ENCODE measurements at places on chromosomes 12 and 14. TPM values are rescaled to one million over a fixed set of nuclear protein-coding genes. Genes with fewer than 3 reads are reported as not detected.

DNA sequence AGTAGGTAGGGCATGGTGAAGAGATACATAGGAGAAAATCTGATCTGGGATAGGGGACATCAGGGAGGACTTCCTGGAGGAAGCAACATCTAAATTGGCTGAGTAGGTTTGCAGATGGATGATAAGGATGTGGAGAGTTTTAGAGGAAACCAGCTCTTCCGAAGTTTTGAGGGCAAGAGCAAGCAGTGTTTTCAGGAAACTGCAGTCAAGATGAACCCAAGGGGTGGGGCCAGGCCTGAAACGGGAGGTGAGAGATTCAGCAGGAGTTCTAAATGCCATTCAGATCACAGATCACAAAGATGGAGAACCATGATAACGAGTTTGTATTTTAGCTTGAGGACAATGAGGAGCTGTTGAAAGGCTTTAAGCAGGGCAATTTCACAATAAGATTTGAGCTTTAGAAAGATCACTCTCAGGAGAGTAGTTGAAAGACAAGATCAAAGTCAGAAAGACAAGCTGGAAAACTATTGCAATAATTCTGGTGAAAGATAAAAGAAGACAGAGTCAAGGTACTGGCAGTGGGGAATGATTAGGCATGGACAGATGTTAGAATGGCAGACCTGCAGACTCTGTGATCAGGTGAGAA is 70.1 kb upstream of the PLXNC1 start:
- DNase-seq: peak; percentile 85

GRCh38 chr12:113781415-113782198 is 184.5 kb downstream of the RBM19 start:
- DNase-seq: no peak

GRCh38 chr14:79438696-79439342 is 772.5 kb downstream of the DIO2 start:
- no peak for DNase-seq

- DNase-seq: no peak
Observed at GRCh38 chr14:31449971-31450610, 7.2 kb downstream of the DTD2 start.

GRCh38 chr12:120711411-120711810 is 1.2 kb downstream of the UNC119B start:
- DNase-seq: peak; percentile 63

GRCh38 chr12:15631007-15631715 is 158.0 kb downstream of the EPS8 start:
- no peak for DNase-seq

Gene REC8
- 67.4 TPM for total RNA-seq
